ENCODE measurements at places on chromosomes 16 and 17. TPM values are rescaled to one million over a fixed set of nuclear protein-coding genes. Genes with fewer than 3 reads are reported as not detected.
A peak's percentile ranks its signal among the peaks of the same experiment; 100 is the strongest.

SUMO2 gene
- 511 TPM for total RNA-seq

DNA sequence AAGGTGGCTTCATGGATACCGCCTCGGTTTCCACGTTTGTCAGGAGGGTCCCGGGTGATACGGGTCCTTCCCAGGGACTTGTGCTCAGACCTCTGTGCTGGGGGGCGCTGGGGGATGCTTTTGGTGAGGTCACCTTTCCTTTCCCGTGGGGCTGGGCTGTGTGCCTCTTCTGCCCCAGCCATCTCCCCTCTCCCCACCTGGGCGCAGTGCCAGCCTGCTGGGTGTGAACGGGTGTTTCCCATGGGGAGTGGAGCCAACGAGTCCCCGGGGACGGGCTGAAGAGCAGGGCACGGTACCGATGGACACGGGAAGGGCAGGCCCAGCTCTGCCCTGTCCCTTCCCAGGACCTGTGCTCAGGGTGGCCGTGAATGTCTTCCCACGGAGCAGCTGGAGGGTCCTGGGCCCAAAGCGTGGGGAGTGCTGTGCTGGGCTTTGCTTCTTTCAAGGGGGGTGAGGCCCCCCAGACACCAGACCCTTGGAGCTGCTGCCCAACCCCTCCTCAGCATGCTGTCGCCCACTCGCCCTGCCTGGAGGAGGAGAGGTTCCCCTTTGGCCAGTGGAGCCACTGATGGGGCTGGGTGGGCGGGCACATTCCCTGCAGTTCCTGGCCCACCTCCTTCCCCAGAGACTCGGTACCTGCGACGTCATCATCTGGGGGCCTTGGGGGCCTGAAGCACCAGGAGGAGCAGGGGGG lies 15.5 kb downstream of the TELO2 start:
- no peak for DNase-seq
- no peaks in the 10 kb centered on the region for H3K27me3 ChIP-seq
- H3K4me1 ChIP-seq, result peaks cover 43% of the 10 kb centered on the region
- H3K4me3 ChIP-seq, result no peak overlapping the region

DNA sequence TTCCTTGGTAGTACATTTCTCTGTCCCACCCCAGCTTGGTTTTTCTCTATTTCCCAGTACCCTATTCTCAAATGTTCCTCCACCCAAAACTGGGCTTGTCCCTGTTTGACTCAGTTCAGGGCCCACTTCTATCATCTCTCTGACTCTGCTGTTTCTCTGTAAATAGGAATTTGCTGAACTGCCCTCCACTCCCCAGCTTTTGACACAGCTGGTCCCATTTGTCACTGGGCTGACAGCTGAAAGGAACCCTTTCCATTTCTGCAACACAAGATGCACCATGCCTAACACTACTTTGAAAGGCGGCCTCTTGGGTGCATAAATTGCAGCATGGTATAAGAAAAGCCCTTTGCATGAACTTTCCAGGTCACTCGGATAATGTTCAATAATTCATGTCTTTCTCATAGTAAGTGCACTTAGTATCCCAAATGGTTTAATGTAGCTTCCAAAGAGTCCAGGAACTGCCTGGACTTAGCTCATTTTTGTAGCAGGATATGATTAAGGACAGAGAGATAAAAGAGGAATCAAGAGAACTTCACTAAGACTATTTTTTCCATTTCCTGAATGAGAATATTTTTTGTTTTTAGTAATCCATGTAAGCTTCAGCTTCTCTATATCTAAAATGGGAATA lies 256.7 kb downstream of the CDH11 start:
- no peak for DNase-seq
- no peak overlapping the region for H3K27ac ChIP-seq

DNA sequence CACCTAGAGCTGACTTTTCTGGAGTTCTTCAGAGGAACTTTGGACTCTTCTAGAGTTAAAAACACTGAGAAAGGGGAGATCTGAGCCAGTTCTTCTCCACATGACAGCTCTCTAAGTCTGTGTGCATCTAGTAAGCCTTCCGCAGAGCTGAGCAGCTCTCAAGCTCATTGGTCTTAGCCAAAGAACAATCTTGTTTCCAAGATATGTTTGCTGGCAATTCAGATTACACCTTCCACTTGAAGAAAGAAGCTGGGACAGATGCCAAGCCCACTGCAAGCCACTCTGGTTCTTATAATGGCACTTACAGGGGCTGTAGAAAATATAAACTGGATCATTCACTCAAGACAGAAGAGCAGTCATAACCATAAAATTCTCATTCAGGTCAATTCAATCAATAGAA lies 134.1 kb upstream of the TOX3 start:
- H3K4me1 ChIP-seq, result no peaks in the 10 kb centered on the region
- no peak for DNase-seq
- no peaks in the 10 kb centered on the region for H3K27me3 ChIP-seq
- no peak overlapping the region for H3K4me3 ChIP-seq
- no peak overlapping the region for H3K27ac ChIP-seq

CETP gene
- total RNA-seq, result not detected

GRCh38 chr17:41428591-41429291 lies 4.4 kb upstream of the KRT37 start:
- peaks cover 14% of the 10 kb centered on the region for H3K27me3 ChIP-seq
- no peak overlapping the region for H3K4me3 ChIP-seq
- no peak overlapping the region for H3K27ac ChIP-seq
- H3K36me3 ChIP-seq, result no peaks in the 10 kb centered on the region
- H3K4me1 ChIP-seq, result no peaks in the 10 kb centered on the region
- no peak for DNase-seq

IQCK gene
- total RNA-seq, result 6.2 TPM

RCVRN gene
- not detected for total RNA-seq

FNDC8 gene
- total RNA-seq, result not detected

- DNase-seq, result peak; percentile 50
- H3K27me3 ChIP-seq, result no peaks in the 10 kb centered on the region
- H3K4me1 ChIP-seq, result peaks cover 16% of the 10 kb centered on the region
- H3K4me3 ChIP-seq, result no peak overlapping the region
- peak overlapping the region; percentile 56 for H3K27ac ChIP-seq
Measured at GRCh38 chr17:32859857-32860525, 16.9 kb downstream of the MYO1D start.

GRCh38 chr16:48433850-48434530 lies 48.8 kb upstream of the SIAH1 start:
- no peaks in the 10 kb centered on the region for H3K4me1 ChIP-seq
- no peak for DNase-seq
- peaks cover 32% of the 10 kb centered on the region for H3K27me3 ChIP-seq
- no peak overlapping the region for H3K27ac ChIP-seq

DNA sequence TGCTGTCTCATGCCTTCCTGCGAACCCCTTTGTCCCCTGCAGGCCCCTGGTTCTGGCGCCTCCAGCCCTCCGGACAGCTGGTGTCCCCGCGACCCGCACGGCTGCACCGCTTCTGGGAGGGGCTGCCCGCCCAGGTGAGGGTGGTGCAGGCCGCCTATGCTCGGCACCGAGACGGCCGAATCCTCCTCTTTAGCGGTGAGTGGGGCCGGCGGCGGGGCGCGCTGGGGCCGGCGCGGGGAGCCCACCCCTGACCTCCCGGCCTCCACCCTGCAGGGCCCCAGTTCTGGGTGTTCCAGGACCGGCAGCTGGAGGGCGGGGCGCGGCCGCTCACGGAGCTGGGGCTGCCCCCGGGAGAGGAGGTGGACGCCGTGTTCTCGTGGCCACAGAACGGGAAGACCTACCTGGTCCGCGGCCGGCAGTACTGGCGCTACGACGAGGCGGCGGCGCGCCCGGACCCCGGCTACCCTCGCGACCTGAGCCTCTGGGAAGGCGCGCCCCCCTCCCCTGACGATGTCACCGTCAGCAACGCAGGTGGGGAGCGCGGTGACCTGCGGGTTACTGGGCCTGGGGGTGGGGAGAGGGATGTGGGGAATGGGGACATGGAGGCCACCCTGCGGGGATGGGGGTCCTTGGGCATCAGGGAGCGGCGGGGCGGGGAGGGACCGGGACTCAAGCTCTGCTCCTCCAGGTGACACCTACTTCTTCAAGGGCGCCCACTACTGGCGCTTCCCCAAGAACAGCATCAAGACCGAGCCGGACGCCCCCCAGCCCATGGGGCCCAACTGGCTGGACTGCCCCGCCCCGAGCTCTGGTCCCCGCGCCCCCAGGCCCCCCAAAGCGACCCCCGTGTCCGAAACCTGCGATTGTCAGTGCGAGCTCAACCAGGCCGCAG lies 7.1 kb upstream of the IL32 start:
- no peak for DNase-seq
- H3K4me3 ChIP-seq, result peak overlapping the region; percentile 93
- H3K36me3 ChIP-seq, result no peaks in the 10 kb centered on the region
- H3K4me1 ChIP-seq, result peaks cover 38% of the 10 kb centered on the region
- H3K27ac ChIP-seq, result peak overlapping the region; percentile 83
- H3K27me3 ChIP-seq, result no peaks in the 10 kb centered on the region

HOXB5 gene
- total RNA-seq, result 2.6 TPM

GID4 gene
- total RNA-seq, result 4.8 TPM

GRCh38 chr17:81815646-81815986 lies 11.7 kb downstream of the GCGR start:
- H3K4me3 ChIP-seq, result no peak overlapping the region
- H3K4me1 ChIP-seq, result peaks cover 64% of the 10 kb centered on the region
- H3K36me3 ChIP-seq, result no peaks in the 10 kb centered on the region
- DNase-seq, result no peak
- H3K27me3 ChIP-seq, result peaks cover 20% of the 10 kb centered on the region

- H3K4me1 ChIP-seq, result peaks cover 34% of the 10 kb centered on the region
- no peak overlapping the region for H3K4me3 ChIP-seq
- H3K36me3 ChIP-seq, result no peaks in the 10 kb centered on the region
- no peak overlapping the region for H3K27ac ChIP-seq
- H3K27me3 ChIP-seq, result no peaks in the 10 kb centered on the region
Measured at GRCh38 chr17:58308173-58308984, 20.2 kb downstream of the TSPOAP1 start.

DNA sequence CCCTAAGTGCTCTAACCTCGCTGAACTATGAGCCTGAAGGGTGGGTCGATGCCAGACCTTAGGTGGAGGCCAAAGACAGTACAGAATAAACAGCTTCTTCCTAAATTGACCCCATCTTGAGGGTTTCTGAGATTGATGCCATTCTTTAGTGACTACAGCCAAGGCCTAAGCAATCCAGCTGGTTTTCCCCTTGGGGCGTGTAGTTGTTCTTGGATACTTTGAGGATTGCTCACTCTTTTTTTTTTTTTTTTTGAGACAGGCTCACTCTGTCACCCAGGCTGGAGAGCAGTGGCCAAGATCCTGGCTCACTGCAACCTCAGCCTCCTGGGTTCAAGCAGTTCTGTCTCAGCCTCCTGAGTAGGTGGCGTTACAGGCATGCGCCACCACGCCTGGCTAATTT lies 2.0 kb downstream of the OVCA2 start:
- no peak overlapping the region for H3K4me3 ChIP-seq
- H3K27me3 ChIP-seq, result no peaks in the 10 kb centered on the region
- DNase-seq, result no peak
- peaks cover 5% of the 10 kb centered on the region for H3K4me1 ChIP-seq

DNA sequence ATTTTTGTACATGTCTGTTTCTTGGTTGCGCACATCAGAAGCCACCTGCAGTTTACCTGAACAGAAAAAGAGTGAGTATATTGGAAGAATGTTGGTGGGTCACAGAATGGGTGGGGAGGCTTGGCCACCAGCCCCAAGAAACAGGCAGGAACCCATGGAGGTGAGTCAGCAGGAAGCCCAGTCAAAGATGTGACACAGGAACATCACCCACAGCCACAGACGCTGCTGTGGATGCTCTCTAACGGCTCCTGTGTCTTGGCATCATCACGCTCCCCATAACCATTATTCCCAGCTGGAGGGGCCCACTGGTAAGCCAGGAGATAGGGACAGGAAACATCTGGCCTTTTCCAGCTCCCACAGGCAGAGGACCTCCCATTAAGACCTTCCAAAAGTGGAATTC lies 94.0 kb upstream of the WSB1 start:
- H3K27me3 ChIP-seq, result no peaks in the 10 kb centered on the region
- H3K36me3 ChIP-seq, result no peaks in the 10 kb centered on the region
- no peak overlapping the region for H3K27ac ChIP-seq
- no peaks in the 10 kb centered on the region for H3K4me1 ChIP-seq
- H3K4me3 ChIP-seq, result no peak overlapping the region

STUB1 gene
- total RNA-seq, result 191 TPM

AOC3 gene
- total RNA-seq, result 0.42 TPM

GRCh38 chr16:55370762-55371482 lies 46.9 kb downstream of the IRX6 start:
- H3K27ac ChIP-seq, result no peak overlapping the region
- H3K27me3 ChIP-seq, result peaks cover 7% of the 10 kb centered on the region
- DNase-seq, result peak; percentile 13
- no peaks in the 10 kb centered on the region for H3K36me3 ChIP-seq
- H3K4me1 ChIP-seq, result no peaks in the 10 kb centered on the region
- H3K4me3 ChIP-seq, result no peak overlapping the region

GRCh38 chr17:56108811-56109284 lies 44.4 kb upstream of the ANKFN1 start:
- H3K27ac ChIP-seq, result no peak overlapping the region
- H3K36me3 ChIP-seq, result no peaks in the 10 kb centered on the region
- H3K27me3 ChIP-seq, result no peaks in the 10 kb centered on the region

DNA sequence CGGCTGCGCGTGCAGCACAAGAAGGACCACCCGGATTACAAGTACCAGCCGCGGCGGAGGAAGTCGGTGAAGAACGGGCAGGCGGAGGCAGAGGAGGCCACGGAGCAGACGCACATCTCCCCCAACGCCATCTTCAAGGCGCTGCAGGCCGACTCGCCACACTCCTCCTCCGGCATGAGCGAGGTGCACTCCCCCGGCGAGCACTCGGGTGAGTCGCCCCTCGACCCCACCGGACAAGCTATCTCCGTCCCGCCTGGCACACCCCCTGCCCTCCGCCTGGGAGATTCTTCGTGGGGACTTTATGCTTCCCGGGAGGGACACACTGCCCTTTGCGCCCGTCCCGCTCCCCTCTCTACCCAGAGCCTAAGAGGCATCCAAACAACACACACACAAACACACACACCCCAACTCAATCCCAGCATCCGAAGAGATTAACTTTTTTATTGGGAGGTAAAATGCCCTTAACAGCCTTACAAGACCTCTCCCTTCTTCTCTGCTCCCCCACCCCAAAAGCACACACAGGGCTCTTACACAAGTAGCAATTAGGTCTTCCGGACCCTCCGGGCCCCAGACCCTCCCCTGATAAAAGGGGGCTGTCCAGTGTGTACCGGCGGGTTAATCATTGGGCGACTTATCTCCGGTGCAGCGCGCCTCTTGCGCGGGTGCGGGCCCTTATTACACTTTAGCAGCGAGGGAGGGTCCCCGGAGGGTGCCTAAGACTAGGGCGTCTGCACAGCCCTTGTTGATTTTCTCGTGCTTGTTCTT lies 2.1 kb downstream of the SOX9 start:
- DNase-seq, result no peak
- H3K36me3 ChIP-seq, result no peaks in the 10 kb centered on the region
- H3K4me1 ChIP-seq, result no peaks in the 10 kb centered on the region
- H3K27me3 ChIP-seq, result peaks cover 22% of the 10 kb centered on the region
- no peak overlapping the region for H3K4me3 ChIP-seq

CDR2L gene
- total RNA-seq, result 16.0 TPM

- H3K4me1 ChIP-seq, result peaks cover 89% of the 10 kb centered on the region
- no peak overlapping the region for H3K27ac ChIP-seq
- H3K36me3 ChIP-seq, result peaks cover 61% of the 10 kb centered on the region
Measured at GRCh38 chr16:88659160-88659559, 3.7 kb downstream of the MVD start.

SDR42E1 gene
- 0.92 TPM for total RNA-seq

All from K562 (cell line).